ENCODE measurements at places on chromosomes 5 and 9.

GRCh38 chr5:159928122-159928909 lies 12.0 kb downstream of the ADRA1B start:
- DNase-seq: no peak

GRCh38 chr5:129857116-129857515 lies 47.1 kb upstream of the CHSY3 start:
- no peak for DNase-seq

GRCh38 chr5:34051374-34051980 lies 8.5 kb upstream of the C1QTNF3 start:
- no peak for DNase-seq

DNA sequence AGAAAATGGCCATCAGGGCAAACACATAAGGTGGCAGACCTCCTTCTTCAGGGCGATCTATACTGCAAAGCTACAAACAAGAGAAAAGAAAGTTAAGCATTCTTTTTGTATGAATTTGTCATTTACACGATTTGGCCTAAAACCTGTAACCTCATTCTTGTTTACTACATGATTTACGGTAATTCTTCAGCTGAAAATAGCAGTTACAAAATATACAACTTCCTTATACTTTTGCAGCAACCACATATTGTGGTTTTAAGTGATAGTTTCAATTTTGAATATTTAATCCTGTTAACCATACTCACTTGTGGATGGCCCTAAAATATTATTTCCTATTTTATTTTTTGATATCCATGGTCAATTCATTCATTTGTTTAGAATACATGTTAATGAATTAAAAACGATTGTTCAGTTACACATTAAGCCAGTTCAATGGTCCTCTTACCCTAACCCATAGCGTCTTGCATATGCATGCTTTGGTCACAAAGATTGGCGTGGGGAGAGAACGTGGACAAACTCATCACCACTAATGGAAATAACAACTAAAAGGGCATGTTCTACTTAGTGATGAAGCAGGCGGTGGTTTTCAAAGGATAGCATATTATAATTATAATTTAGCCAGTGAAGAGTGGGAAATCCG lies 16.6 kb downstream of the TUT7 start:
- DNase-seq: no peak

DNA sequence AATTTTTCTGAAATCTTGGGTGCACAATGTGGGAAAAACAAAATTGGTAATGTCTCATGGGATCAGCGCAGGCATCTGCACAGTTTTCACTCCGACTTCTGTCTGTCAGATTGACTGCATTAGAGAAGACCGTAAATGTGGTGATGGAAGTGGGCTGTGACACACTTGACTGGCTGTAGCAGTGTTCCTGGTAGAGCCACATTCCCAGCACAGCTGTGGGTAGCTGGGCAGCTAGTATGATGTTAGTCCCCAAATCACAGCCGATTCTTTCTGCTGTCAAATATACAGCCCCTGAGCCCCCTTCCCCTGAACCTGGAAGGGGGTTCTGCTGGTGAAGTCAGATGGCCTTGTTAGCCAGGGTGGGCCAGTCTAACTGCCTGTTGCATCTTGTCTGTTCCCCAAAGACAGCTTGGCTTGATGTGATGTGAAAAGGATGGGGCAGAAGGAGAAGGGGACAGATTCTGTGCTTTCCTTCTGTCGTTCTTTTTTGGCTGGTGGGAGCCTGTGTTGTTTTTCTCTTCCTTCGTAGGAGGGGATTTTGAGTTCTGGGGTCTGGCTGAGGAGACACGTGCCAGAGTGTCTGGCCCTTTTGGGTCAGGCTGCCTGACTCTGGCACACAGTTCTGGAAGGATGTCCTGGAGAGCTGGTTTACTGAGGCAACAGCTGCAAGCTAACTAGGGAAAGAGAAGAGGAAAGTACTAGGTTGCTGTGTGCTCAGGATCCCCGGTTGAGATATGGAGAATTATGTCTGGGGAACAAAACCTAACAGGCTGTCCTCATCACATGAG lies 66.4 kb upstream of the SPRY4 start:
- no peak for DNase-seq

- no peak for DNase-seq
Measured at GRCh38 chr5:126462239-126463014, 39.2 kb downstream of the GRAMD2B start.

- no peak for DNase-seq
Measured at GRCh38 chr5:53166183-53166495, 56.6 kb upstream of the MOCS2 start.

DNA sequence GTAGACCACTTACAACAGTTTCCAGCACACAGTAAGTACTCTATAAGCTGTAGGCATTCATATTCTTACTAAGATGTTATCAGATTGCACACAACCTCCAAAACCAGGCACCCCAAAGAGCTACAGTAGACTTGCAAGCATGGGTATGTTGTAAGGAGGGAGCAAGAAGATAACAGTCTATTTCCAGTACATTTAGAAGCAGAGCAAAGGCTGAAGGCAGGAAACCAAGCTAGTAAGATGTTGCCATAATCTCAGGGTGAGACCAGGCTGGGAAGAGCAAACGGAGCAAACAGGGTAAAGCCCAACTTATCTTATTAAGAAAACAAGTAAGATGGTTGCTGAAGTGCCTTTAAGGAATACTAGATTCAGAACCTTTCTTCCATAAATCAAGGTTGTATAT lies 161.1 kb downstream of the GLIS3 start:
- DNase-seq: no peak

DNA sequence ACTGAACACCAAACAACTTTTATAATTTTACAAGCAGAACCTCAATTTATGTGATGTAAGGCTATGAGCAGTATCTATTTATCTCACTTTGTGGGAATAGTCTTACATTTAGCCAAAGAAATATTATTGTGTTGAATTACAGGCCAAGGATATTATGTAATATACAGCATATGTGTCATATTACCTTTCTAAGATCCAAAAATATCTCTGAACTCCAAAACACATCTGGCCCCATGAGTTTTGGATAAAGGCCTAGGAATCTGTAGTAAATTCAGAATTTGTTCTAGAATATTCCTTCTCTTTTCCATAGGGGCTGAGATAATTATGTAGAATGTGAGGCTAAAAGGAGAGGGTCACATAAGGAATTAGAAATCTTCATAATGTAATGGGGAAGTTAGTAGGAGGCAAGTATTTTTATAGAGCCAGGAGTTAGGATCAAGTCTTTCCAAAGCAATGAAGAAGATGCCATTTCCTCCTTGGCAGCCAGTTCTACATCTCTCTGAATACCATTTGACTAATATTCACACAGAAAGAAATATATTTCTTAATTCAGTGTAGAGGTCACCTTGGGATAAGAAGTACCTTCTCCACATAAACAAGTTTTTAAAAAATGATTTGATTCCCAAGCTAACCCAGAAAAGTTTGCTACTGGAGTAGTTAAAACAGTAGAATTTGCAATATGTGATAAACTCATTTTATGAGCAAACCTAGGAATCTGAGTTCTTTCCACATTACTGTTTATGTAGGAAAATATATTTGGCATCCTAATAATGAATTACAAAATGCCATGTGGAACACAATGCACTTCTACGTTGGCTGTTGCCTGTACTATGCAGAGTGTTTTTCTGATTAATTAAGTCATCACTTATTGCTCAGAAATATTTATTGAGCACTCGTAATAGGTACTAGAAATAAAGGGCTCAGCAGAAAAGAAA lies 20.3 kb upstream of the GRAMD2B start:
- no peak for DNase-seq

GRCh38 chr5:150307617-150308426 lies 5.1 kb upstream of the ARSI start:
- no peak for DNase-seq

- no peak for DNase-seq
Measured at GRCh38 chr5:133354323-133355185, 257.8 kb downstream of the FSTL4 start.

DNA sequence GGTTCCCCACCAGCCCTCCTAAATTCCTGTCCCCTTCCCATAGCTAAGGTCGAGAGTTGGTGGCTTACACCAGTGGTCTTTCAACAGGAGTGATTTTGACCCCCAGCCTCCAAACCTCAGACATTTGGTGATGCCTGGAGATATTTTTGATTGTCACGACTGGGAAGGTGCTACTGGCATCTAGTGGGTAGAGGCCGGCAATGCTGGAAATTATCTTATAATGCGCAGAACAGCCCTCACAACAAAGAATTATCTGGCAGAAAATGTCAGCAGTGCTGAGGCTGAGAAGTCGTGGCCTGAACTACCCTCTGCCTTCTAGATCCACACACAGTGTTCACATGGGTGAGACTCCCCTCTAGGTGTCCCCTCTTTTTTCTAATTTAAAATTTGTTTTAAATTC lies 69.6 kb downstream of the IL31RA start:
- no peak for DNase-seq

DNA sequence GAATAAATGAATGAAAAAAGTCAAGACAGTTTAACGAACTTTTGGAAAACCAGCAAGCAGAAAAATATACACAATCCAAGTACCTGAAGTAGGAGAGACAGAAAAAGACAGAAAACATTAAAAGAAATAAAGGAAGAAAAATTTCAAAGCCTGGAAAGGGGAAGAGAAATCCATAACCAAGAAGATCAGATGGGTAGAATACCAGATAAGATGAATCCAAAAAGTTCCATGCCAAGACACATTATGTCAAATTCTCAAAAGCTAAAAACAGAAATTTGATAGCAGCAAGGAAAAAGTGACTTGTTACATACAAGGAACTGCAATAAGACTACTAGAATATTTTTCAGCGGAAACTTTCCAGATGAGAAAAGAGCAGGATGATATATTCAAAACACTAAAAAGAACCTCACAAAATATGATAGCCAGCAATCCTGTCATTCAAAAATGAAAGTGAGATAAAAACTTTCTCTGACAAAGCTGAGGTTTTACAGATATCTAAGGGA lies 7.6 kb upstream of the ZNF300 start:
- no peak for DNase-seq

DNA sequence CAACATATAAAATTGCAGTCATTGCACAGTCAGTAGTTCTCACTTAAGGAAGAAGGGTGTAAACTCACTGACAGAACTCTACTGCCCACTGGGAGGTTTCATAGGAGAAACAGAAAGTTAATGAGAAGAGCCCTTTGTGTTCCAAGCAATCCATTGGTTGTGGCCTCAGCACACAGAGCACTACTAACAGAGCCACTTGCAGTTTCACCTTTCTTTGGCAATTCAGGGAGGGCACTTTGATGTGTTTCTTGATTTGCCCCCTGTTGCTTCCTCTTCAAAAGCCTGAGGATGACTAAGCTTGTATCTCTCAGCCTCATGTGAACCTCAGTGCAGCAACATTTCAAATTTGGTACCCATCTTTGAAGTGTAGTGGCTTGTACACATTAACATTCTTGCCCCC lies 409.4 kb downstream of the DMRTA1 start:
- no peak for DNase-seq

- DNase-seq: no peak
Measured at GRCh38 chr5:120532835-120533234, 68.7 kb downstream of the PRR16 start.

DNA sequence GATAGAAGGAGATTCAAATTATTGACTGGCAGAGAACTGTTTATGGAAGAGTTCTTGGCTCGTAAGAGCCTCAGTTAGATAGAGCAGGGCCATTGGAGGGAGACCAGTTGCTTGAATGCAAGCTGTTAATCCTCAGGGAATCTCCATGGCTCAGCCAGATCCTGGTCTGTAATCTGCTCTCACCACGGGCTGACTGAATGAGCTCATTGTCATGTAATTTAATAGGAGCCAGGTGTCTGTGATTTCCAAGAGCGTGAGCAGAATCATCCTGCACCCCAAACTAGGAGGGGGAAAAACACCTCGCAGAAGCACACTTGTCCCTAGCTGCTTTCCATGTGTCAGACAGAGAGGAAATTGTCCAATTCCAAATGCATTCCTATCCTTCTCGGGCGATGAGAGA lies 19.1 kb upstream of the KCNMB1 start:
- DNase-seq: no peak

GRCh38 chr5:97046270-97046982 lies 96.0 kb downstream of the LIX1 start:
- DNase-seq: no peak

DNA sequence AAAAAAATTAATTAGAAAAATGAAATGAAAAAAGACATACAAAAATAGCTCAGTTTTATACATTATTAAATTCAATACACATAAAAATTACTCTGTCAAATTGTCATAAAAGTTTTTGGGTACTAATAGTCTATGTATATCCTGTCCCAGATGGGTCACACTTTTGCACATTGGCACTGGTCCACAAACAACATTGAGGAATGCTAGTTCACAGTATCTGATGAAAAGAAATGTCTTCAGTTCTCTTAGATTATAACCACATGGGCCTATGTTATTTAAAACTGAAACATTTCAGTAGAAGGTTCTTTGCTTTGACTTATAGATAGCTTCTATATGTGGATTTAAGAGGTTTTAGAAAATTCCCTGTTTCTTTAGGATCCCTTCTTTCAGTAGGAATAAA lies 39.8 kb downstream of the LNPEP start:
- no peak for DNase-seq

DNA sequence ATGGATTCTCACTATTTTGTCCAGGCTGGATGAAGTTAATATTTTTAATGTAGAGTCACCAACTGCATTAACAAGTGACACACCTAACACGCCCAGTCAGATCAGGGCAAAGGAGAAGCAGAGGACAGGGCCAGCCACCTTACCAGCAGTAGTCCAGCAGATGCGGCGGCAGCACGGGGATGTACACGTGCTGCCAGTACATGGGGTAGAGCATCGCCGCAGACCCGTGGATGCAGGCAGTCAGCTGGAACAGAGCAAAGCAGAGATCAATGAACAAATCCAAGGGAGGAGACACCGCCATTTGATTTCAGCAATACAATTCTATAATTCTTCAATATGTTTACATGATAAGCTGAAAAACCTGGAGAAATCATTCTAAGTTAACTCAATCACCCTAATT lies 274.2 kb downstream of the CRB2 start:
- no peak for DNase-seq

Measured in stimulated activated CD8-positive, alpha-beta memory T cell treated with anti-CD3 and anti-CD28 coated beads, Interleukin-4, amount 100 ng/mL, for 1 hour (primary cell).